ENCODE measurements at places on chromosomes 3 and 15.

DNA sequence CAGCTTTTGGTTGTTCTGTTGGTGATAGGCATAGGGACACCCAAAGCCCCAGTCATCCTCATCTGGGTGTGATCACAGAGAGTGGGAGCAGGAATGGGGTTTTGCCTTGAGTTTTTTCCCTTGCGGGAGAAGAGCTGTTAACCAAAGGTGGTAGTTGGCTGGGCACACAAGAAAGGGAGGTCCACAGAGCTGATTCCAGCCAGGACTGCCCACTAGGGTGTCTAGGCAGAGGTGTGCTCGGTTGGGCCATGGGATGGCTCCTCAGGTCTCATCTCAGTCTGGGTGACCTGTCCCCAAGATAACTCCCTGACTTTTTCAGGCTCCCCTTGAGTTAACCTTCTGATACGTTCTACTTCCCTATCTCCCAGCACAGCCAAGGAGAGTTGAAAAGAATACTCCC lies 134.8 kb downstream of the PDE8A start:
- no peak for DNase-seq

GRCh38 chr15:35040339-35041255 lies 44.5 kb downstream of the NANOGP8 start:
- DNase-seq, result no peak

- DNase-seq, result peak; percentile 62
These were observed 16.4 kb downstream of the CLK3 start for GRCh38 chr15:74631935-74632560.

DNA sequence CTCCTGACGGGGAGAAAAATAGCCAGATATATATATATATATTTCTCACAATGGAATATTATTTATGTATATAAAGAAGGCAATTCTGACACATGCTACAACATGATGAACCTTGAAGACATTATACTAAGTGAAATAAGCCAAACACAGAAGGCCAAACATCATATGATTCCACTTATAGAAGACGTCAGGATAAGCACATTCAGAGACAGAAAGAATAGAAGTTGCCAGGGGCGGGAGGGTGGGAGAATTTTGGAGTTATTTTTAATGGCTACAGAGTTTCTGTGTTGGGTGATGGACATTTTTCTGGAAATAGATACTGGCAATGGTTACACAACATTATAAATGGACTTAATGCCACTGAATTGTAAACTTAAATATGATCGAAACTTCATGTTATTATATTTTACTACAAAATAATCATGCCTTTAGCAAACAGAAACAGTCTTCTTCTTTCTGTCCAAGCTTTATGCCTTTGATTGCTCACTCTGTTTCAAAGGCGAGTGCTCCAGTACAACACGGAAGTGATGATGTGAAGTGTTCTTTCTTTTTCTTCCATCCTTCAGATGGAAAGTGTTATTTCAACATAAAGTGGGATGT lies 514.0 kb downstream of the OCA2 start:
- no peak for DNase-seq

- DNase-seq, result peak; percentile 24
These were observed 229.9 kb upstream of the GADL1 start for GRCh38 chr3:31124373-31124772.

DNA sequence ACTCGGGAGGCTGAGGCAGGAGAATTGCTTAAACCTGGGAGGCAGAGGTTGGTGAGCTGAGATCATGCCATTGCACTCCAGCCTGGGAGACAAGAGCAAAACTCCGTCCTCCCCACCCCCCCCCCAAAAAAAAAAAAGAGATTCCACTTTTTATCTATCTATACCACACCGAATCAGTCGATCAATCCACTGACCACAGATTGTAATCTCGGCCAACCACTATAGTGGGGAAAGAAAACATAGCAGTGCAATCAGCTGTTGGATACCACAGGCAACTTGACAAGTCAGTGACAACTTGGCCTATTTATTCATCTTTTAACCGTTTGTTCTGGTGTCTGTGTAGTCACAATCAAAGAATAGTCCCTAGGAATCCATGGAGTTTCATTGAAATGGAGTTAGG lies 299.2 kb downstream of the FHIT start:
- no peak for DNase-seq

DNA sequence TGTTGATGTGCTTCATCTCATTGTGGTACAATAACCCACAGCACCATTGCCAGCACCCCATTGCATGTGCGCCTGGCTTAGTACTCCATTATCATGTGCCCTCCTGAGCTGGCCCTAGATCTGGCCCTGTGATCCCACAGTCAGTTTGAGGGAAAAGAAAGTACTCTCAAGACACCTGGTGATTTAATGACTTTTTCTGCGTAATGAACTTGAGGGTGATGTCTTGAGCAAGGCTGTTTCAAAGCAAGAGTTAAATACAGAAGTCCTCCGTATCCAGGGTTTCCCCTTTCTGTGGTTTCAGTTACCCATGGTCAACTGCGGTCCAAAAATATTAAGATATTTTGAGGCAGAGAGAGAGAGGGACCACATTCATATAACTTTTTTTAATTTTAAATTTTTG lies 16.3 kb downstream of the C3orf20 start:
- DNase-seq, result no peak

GRCh38 chr3:115833074-115833473 lies 209.8 kb downstream of the GAP43 start:
- no peak for DNase-seq

DNA sequence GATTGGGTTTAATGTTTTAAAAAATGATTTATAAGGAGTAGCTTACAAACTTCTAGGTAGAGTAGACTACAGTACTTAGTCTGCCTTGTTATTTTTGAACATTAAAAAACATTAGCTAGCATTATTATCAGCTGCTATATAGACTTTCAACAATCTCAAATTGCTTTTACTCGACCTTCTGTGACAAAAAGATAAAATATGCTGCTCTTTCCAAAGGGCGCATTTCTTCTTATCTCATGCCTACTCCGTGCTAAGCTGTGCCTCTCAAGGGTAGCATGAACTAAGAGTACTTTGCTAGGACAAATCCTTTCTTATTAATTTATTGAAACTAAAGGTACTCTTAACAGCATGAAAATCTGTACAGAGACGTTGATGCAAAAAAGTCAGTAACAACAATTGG lies 71.3 kb downstream of the SPRED1 start:
- DNase-seq, result no peak

GRCh38 chr15:46576646-46577395 lies 942.0 kb downstream of the SQOR start:
- no peak for DNase-seq

- DNase-seq, result no peak
These were observed 24.7 kb downstream of the TRIM71 start for GRCh38 chr3:32842531-32842931.

GRCh38 chr3:195059471-195060216 lies 211.3 kb downstream of the XXYLT1 start:
- DNase-seq, result no peak

GRCh38 chr15:25773248-25773647 lies 89.9 kb downstream of the ATP10A start:
- no peak for DNase-seq

DNA sequence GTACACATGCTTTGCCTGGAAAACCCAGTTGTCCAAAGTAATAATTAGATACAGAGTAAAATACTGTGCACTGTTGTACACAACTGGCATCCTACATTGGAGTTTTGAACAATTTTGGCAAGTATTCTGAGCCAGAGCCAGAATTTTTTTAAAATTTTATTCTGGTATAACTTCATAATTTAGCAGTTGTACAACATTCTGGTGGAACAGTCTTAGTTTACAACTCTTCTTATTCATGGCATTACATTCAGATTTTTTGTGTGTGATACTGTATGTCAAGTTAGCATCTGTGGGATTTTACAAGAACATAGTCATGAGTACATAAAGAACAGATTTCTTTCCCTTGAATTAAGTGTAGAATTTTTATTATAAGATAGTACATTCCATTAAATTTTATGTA lies 67.5 kb downstream of the SLC49A4 start:
- DNase-seq, result no peak

GRCh38 chr15:25631971-25632370 lies 193.1 kb upstream of the UBE3A start:
- DNase-seq, result no peak

DNA sequence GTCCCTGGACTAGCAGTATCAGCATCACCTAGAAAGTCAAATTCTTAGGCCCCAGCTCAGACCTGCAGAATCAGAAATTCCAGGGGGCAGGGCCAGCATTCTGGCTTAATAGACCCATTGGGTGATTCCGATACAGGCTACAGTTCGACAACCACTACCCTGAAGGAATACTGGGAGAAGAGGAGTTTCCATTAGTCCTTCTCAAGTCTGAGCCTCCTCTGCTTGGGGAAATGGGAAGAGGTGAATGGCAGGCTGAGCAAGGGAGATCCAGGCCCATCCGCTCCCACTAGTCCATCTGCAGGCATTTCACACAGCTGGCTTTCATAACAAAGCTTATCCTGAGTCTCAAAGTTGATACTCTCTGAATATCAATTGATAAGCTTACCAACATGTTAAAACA lies 69.1 kb downstream of the MECOM start:
- no peak for DNase-seq

GRCh38 chr3:183244219-183244618 lies 8.8 kb upstream of the B3GNT5 start:
- peak; percentile 77 for DNase-seq

GRCh38 chr3:143441516-143442171 lies 322.1 kb downstream of the CHST2 start:
- DNase-seq, result no peak

GRCh38 chr3:145294572-145294971 lies 866.4 kb downstream of the PLOD2 start:
- no peak for DNase-seq

- DNase-seq, result no peak
These were observed 136.9 kb downstream of the FRMD5 start for GRCh38 chr15:44058126-44058525.

DNA sequence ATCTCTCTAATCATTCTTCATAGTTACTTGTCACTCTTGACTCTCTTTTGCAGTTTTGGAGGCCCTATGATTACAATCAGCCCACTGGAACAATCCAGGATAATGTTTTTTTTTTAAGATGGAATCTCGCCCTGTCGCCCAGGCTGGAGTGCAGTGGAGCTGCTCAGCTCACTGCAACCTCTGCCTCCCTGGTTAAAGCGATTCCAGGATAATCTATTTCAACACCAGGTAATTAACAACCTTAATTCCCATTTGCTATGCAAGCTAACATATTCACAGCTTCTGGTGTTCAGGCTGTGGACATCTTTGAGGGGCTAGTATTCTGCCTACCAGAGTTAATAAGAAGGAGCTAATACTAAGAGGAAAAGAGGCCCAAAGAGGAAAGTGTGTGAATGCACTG lies 1.1 kb upstream of the BLOC1S6 start:
- DNase-seq, result no peak

- DNase-seq, result peak; percentile 73
These were observed 172.6 kb downstream of the FMN1 start for GRCh38 chr15:33021806-33022389.

GRCh38 chr3:142274908-142275307 lies 49.5 kb upstream of the GK5 start:
- DNase-seq, result peak; percentile 20

GRCh38 chr3:189344996-189345395 lies 173.2 kb downstream of the TPRG1 start:
- no peak for DNase-seq

DNA sequence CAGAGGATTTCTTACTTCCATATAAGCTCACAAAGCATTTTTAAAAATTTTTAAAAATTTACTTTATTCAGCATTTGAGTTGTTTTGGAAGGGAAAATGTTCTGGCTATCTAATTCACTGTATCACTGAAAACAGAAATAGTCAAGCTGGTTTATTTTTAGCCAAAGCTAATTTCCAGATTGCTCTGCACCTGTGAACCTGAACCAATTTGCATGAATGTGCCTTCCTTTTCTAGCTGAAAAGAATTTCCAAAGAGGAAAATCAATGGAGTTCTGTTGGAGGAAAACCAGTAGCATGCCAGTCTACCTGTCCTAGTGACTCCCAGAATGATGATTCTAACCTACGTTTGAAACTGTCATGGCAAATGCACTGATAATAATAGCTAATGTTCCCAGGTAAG lies 134.2 kb upstream of the LIPC start:
- DNase-seq, result no peak

GRCh38 chr3:195388380-195388779 lies 54.4 kb downstream of the ACAP2 start:
- no peak for DNase-seq

DNA sequence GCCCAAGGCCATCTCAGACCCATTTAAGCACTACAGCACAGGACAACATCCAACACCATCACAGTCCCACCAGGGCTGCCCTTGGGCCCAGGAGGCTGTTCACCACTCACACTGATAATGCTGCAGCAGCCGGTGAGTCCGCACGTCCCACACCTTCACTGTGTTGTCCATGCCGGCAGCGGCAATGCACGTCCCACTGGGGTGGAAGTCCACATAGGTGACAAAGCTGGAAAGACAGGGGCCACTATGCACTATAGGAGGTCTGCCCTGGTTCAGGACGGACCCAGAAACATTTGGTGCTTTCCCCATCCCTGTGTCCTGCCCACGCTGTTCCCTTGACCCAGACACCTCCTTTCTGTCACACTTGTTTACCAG lies 8.5 kb downstream of the POC1A start:
- DNase-seq, result no peak

DNA sequence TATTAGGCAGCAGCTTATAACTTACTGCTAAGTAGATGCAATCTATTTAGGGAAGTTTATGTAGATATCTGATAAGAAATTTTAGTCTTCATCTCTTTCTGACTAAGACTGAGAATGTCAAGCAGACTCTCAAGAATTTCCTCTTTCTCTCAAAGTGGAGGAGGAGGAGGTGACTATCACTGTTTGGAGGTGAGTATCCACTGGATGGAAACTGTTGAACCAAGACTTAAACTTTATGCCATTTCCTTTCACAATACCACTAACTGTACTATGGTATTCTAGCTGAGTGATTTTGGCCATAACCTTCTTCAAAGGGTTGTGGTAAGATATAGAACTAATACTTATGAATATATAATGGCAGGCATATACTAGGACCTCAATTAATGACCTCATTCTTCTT lies 64.6 kb downstream of the TPRG1 start:
- DNase-seq, result no peak

All from fibroblast of pulmonary artery (primary cell).